GM23338 (cell line): ENCODE measurements at places on chromosomes 7 and 10. TPM values are rescaled to one million over a fixed set of nuclear protein-coding genes. Genes with fewer than 3 reads are reported as not detected.

Gene TNS3
- polyA plus RNA-seq: 6.2 TPM in 2 replicates

Gene SP8
- 3.4 and 3.7 TPM in 2 replicates for polyA plus RNA-seq

Gene COL13A1
- polyA plus RNA-seq: 5.1 and 5.2 TPM in 2 replicates

Gene CTAGE6
- not detected in 2 replicates for polyA plus RNA-seq

Gene OPN1SW
- polyA plus RNA-seq: 0.50 and 0.80 TPM in 2 replicates

Gene CCL24
- not detected in 2 replicates for polyA plus RNA-seq

Gene TCERG1L
- 3.6 and 3.9 TPM in 2 replicates for polyA plus RNA-seq

Gene FRAT1
- 1.4 and 1.7 TPM in 2 replicates for polyA plus RNA-seq

Gene EGR2
- 3.5 and 3.7 TPM in 2 replicates for polyA plus RNA-seq

GRCh38 chr10:49282306-49282705 is 16.7 kb upstream of the C10orf71 start:
- no peak for DNase-seq

DNA sequence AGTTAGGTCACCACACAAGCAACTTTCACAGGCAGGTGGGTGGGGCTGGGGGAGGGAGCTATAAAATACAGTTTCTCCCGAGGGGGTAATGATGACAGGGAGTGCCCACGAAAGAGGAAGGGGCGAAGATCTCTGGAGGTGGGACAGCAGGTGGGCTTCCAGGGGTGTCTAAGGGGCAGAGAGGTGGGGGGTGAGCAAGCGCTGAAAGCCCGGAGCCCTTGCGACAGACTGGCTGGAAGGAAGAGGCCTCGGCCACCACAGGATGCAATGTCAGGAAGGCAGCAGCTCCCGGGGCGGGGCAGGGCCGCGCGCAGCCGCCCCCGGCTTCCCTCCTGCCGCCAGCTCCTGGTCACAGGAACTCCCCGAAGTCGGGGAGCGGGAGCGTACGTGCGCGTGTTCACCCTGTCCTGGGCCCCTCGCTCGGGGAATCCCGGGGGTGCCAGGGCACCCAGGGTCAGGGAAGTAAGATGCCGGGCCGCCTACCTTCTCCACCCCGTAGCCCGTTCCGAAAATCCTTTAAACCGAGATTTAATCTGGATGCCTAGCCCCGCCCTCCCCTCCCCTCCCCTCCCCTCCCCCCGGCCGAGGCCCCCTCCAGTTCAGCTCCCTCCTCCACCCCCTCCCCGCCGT is 105.2 kb upstream of the PPIF start:
- DNase-seq: peak; percentile 60

GRCh38 chr7:87083865-87084519 is 24.5 kb upstream of the ELAPOR2 start:
- DNase-seq: no peak

DNA sequence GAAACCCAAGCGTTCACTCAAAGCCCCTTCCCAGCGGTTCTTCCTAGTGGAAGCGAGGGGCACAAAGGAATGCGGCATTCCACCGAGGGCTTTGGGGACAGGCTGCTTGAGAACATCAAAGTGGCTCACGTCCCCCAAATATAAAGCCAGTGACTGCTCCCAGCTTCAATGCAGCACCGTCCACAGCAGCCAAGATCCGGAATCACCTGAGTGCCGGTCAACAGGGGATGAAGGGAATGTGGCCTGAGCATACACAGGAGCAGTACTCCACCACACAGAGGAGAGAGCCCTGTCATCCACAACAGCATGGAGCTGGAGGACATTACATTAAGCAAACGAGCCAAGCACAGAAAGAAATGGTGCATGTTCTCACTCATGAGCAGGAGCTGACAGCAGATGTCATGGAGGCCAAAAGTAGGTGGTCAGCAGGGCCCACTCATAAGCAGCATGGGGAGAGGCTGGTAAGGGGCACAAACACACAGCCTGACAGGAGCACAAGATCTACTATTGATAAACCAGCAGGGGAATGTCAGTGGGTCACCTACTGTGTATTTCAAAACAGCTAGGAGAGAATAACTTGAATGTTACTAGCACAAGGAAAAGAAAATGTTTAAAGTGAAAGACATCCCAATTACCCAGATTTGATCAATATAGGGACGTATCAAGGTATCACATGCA is 79.5 kb downstream of the DIP2C start:
- DNase-seq: no peak

- peak; percentile 89 for DNase-seq
Observed at GRCh38 chr7:28298870-28299518, 113.3 kb upstream of the CREB5 start.

DNA sequence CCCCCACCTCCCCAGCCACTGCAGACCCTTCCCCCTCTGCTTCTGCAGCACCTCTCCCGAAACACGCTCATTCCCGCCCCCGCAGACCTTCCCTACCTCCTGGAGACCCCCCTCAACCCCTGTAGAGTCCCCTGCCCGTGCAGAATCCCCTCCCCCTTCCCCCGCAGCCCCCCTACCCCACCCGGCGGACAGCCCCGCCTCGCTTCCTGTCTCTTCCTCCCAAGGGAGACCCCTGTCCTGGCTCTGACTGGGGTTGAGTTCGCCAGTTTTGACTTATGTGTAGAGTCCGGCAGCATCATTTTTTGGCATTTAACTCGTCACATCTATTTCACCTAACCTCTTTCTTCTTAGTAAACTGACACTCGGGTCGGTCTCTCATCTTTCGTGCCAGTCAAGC is 54.0 kb downstream of the ALOX5 start:
- DNase-seq: no peak

GRCh38 chr10:130578532-130579289 is 442.5 kb downstream of the GLRX3 start:
- DNase-seq: no peak

DNA sequence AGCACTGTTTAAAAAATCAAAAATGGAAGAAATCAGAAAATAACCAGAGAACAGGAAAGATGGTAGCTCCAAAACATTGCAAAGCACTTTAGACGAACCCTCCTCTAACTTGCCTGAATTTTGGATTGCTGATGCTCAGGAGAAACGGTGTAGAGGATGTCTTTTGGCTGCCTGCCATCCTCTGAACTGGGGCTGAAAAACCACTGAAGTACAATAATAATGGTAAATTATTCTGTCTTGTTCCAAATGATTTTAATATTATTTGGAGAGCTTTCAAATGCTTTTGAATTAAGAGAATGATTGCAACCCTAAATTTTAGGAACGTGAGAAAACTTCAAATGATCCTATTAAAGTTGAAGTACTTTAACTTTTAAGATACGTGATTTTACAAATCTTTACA is 167.3 kb upstream of the SLC13A1 start:
- DNase-seq: no peak

GRCh38 chr7:1204460-1205140 is 28.1 kb upstream of the UNCX start:
- DNase-seq: no peak

GRCh38 chr10:43225787-43226153 is 41.1 kb downstream of the RASGEF1A start:
- no peak for DNase-seq

DNA sequence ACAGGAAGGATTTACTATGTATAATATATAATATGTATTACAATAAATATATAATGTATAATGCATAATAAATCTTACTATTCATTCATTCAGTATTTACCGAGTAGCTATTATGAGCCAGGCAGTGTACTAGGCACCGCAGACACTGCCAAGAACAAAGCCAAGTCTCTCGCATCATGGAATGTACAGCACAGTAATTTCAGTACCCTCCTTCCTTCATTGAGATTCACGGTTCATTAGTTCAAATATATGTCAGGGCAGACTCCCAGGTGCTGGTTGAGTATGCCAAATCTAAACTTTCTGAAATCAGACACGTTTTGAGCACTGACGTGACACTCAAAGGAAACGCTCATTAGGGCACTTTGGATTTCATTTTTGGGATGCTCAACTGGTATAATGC is 9.1 kb downstream of the USP6NL start:
- no peak for DNase-seq

DNA sequence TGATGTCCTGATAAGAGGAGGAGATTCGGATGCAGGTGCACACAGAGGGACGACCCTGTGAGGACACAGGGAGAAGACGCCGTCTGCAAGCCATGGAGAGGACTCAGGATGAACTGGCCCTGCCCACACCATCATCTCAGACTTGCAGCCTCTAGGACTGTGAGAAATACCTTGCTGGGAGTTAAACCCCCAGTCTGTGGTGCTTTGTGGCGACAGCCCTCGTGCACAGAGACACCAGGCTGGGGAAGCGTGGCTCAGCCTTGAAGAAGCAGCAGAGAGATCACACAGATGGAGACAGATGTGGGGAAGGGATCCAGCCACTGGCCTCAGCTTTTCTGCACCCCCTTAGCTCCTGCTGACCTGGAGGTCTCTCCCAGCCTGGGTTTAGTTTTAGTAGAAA is 26.3 kb upstream of the PITRM1 start:
- no peak for DNase-seq

- DNase-seq: no peak
Observed at GRCh38 chr7:74575811-74576210, 81.7 kb upstream of the GTF2I start.

- DNase-seq: no peak
Observed at GRCh38 chr7:158950914-158951635, 94.7 kb downstream of the DYNC2I1 start.

- peak; percentile 61 for DNase-seq
Observed at GRCh38 chr7:77685233-77685632, 11.0 kb upstream of the RSBN1L start.

GRCh38 chr10:4649471-4649870 is 176.5 kb upstream of the AKR1E2 start:
- no peak for DNase-seq

DNA sequence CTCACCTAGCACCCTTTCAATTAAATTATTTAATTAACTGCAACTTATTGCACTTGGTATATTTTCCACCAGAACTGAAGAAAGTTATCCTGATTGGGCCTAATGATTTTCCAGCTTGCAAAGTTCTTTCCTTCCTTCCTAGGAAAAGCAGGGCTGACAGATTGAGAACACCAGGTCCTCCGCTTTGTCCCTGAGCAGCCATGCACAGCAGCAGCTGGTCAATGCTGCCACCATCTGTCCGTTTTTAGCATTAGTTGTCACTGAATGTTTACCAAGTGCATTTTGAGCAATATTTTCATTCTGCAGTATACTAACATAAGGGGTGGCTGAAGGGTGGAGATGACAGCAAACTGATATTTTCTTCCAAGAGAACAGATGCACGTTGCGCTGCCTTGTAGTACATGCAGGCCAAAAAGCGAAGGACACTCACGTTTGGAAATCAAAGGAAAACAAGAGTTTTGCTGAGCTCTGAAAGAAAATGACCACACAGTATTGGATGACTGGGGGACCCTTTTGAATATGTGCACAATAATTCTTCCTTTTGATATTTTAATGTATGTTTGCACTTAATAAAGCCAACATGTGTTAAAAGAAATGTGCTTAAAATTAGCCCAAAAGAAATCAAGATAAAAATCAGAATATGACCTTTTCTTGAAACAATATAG is 248.8 kb upstream of the PTN start:
- DNase-seq: peak; percentile 80

GRCh38 chr7:38929460-38930171 is 20.6 kb upstream of the VPS41 start:
- no peak for DNase-seq

- no peak for DNase-seq
Observed at GRCh38 chr7:75555736-75556135, 63.6 kb downstream of the SPDYE5 start.

- no peak for DNase-seq
Observed at GRCh38 chr10:77160679-77161078, 476.9 kb downstream of the KCNMA1 start.

DNA sequence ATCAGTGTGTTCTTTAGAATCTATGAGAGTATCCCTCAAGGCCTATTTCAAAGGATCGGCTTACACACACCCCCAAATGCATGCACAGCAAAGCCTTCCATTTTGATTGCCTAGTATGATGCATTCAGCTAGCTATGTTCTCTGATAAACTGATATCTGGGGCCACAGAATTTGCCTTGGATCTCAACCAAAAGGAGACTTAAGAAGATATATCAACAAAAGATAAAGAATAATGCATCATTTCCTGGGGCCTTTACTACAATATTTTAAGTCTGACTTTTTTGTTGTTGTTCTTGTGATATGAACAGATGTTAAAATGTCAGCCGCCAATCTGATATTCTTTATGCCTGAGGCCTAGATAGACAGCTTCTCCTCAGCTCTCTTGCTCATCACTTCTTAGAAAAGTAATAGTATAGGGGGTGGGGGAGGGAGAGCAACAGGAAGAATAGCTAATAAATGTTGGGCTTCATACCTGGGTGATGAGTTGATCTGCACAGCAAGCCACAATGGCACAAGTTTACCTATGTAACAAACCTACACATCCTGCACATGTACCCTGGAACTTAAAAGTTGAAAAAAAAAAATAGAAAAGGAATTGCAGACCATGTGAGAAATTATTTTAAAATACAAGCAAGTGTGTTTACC is 792.9 kb upstream of the GHITM start:
- DNase-seq: no peak

DNA sequence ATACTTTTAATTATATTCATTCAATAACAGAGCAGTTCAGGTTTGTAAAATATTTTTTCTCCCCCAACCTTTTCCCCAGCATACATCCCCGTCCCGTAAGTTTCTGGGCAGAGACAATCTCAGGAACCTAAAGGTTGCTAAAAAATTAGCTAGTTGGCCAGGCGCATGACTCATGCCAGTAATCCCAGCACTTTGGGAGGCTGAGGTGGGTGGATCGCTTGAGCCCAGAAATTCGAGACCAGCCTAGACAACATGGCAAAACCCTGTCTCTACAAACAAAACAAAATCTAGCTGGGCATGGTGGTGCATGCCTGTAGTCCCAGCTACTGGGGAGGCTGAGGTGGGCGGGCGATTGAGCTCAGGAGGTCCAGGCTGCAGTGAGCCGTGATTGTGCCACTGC is 40.2 kb downstream of the TCF7L2 start:
- no peak for DNase-seq

DNA sequence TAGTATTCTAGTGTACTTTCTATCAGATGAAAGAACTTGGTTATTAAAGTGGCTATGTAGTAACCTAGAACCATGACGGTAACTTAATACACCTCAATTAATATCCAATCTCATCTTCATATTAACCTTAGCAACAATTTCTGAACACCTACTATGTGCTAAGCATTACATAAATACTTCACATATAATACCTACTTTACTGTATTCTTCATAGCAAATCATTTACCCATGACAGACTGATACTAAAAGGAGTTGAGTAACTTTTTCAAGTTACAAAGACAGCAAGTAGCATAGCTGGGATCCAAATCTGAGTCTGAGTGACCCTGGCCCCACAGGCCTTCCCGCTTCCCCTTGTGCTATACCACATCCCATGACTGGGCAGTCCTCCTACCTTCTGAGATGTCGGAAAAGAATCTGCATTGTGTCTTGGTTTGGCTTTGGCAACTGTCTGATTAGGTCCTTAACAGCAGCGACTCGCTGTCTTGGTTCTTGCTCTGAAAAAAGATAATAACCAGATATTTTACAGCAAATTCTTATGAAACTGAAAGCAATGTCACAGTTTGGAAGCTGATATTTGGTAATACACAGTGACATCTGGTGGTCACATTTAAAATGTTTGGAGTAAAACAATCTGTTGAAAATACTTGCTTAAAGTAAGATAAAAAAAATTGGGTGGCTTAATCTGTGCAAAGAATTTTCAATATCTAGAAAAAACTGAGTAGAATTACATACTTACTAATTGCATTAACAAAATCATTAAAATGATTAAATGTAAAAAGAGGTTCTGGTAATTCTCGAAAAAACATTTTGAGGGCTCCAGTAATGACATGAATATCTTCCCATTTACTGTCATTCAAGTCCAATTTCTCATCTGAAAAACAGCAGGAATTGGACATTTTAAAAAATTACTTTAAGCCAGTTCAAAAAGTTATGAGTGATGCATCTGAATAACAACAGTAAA is 120.1 kb downstream of the ARHGAP12 start:
- DNase-seq: peak; percentile 47
